Right hindlimb (tissue), 1 donor: ENCODE measurements at places on chromosomes 6 and 20.

GRCh38 chr6:17206566-17207072 is 74.5 kb upstream of the RBM24 start:
- DNase-seq = no peak

- no peak for DNase-seq
These were observed 5.4 kb upstream of the FAM210B start for GRCh38 chr20:56353356-56353755.

GRCh38 chr6:83252719-83253118 is 59.6 kb downstream of the RWDD2A start:
- no peak for DNase-seq

DNA sequence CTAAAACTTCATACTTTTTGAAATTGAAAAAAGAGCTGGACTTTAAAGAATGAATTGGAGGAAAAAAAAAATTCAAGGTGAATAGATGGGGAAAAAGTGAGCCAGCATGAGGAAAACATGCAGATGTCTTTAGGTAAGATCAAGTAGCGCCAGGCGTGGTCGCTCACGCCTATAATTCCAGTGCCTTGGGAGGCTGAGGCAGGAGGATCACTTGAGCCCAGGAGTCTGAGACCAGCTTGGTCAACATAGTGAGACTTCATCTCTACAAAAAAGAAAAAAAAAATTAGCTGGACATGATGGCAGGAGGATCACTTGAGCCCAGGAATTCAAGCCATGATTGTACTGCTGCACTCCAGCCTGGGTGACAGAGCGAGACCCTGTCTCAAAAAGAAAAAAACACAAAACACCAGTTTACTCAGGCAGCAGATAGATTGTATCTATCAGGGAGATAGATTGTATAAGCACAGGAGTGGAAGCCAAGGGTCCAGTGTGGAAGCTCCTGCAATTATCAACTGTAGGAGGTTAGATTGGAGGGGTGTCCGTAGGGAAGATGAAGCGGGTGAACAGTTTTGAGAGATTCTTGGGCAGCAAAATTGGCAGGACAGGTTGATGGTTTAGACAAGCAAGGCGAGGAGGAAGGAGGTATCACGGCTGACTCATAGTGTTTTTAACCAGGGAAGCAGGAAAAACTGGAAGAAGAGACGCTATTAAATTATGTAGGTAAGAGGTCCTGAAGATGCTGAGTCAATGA is 97.6 kb upstream of the ZNF217 start:
- DNase-seq = no peak

DNA sequence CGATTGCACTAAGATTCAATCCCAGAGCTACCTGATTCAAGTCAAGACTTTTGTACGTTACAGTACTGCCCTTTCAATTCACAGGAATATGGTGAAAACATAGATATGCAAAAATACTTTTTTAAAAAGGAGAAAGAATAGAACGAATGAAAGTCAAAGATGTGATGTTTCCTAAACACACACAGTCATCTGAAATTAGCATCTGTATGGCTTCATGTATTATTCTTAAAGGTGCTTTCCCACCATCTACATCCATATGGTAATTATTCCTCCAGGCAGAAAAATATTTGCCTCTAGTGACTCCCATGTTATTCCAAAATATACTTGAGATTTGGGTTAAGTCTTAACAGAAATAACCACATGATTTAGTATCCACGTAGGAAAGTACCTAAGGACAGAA is 115.5 kb upstream of the LAMP5 start:
- DNase-seq = no peak

DNA sequence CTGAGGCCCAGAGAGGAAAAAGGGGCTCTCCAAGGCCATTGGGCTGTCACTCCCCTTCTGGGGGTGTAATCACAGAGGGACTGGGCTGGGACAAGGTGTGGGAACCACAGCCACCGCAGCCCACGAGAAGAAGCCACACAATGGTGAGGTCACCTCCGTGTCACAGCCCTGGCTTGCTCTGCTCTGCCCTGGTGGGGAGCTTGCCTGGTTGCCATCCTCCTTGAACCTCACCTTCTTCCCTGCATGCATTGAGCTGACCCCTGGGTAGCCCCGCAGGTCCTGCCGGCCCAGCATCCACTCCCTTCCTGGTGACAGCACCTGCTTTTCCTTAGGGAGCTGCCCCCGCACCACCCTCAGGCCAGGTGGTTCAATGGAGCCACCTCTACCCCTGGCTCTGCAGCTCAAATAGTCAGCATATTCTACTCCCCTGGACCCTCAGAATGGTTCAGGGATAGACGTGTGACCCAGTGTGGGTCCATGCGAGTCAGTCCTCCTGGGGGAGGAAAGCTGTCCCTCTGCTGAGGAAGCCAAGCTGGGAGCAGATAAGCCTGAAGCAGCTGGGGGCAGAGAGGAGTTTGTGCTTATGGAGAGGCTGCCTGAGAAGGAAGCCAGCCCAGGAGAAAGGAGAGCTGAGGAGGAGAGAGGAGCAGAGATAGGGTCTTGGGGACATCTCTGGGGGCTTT is 21.3 kb downstream of the RBM38 start:
- DNase-seq = no peak

GRCh38 chr6:122609881-122610689 is at the start of gene PKIB:
Gene PKIB, plus strand, starts transcription at chr6:122610405. Its CDS starts 107,390 bp downstream, at chr6:122717795.
- DNase-seq = peak; percentile 73

- DNase-seq = no peak
These were observed 50.9 kb downstream of the TNFRSF21 start for GRCh38 chr6:47258724-47259347.

DNA sequence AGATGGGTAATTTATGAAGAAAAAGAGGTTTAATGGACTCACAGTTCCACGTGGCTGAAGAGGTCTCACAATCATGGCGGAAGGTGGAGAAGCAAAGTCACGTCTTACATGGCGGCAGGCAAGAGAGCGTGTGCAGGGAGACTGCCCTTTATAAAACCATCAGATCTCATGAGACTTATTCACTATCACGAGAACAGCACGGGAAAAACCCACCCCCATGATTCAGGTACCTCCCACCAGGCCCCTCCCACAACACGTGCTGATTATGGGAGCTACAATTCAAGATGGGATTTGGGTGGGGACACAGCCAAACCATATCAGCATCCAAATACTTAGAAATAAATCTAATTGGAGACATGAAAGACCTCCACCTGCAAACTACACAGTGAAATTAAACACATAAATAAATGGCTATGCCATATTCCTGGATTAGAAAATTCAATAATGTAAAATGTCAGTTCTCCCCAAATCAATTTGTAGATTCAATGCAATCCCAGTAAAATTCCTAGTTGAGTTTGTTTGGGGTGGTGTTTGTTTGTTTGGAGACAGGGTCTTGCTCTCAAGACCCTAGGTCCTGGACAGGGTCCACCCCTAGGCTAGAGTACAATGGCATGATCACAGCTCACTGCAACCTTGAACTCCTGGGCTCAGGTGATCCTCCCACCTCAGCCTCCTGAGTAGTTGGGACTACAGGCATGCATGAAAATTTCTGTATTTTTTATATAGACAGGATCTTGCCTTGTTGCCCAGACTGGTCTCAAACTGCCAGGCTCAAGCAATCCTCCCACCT is 101.6 kb downstream of the TAF4 start:
- DNase-seq = no peak

- DNase-seq = no peak
These were observed 127.5 kb downstream of the EYA4 start for GRCh38 chr6:133368664-133369063.

GRCh38 chr6:166757232-166758135 is 130.4 kb upstream of the RPS6KA2 start:
- peak; percentile 31 for DNase-seq

DNA sequence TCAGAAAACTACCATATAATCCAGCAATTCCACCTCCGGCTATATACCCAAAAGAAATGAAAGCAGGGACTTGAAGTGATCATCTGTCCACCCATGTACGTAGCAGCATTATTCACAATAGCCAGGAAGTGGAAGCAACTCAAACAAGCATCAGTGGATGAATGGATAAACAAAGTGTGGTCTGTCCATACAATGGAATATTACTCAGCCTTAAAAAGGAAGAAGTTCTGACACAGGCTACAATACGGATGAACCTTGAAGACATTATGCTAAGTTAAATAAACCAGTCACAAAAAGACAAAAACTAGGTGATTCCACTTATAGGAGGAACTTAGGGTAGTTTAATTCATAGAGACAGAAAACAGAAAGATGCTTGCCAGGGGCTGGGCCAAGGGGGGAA is 76.5 kb downstream of the ATP9A start:
- no peak for DNase-seq

GRCh38 chr20:57261457-57262251 is 4.8 kb downstream of the BMP7 start:
- peak; percentile 91 for DNase-seq

DNA sequence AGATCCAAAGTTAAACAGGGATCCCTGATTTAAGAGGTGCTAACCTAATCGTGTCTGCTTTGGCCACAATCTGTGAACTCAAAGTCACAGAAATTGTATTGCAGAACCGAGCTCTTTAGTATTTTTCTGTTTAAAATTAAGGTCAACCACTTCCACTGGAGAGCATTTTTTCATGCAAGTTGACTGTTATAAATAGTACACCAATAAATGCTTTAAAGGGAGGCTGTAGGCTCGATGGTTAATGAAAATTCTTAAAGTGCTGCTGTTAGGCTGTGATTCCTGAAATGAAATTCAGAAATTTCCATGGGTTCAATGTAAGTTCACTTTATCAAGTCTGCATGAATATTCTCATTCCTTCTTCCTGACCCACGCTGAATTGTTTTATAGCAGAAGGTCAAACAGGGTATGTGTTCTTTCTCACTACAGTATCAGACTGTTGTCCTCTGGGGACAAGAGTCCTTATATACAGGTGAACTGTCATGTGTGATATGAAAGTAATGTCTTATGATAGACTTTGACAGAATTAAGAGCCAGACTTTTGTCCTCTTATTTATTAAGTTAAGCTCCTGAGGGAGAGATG is 92.5 kb upstream of the HDGFL1 start:
- no peak for DNase-seq

- DNase-seq = no peak
These were observed 74.5 kb downstream of the LINC00237 start for GRCh38 chr20:21031666-21032065.

GRCh38 chr20:62839816-62840215 is 21.8 kb downstream of the TCFL5 start:
- DNase-seq = no peak

DNA sequence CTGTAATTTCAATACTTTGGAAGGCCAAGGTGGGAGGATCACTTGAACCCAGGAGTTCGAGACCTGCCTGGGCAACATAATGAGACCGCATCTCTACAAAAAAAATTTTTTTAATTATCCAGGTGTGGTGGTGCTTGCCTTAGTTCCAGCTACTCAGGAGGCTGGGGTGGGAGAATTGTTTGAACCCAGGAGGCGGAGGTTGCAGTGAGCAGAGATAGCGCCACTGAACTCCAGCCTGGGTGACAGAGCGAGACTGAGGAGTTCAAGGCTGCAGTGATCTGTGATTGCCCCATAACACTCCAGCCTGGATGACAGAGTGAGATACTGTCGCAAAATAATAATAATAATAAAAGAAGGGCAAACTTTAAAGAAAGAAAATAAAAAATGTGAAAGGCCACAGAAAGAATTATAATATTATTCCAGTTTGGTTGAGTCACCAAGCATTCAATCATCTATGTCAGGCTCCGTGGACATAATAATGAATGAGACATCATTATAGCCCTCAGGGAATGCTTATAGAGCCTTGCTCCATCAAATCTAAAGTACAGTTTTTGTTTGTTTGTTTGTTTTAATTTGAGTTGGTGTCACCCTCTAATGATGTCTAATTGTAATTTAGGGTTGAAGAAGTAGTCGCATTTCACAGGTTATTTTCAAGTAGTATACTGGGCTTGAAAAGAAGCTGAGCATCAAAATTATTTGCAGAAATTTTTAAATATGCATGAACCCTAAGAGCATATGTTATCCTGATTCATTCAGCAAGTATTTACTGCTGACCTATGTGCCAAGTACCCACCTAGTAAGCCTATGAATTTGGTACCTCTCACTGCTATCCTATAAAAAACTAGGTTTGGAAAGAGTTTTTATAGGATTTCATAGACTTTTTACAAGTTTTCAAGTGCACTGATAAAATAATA is 15.1 kb downstream of the GLYATL3 start:
- no peak for DNase-seq

GRCh38 chr20:3553663-3554062 is 82.8 kb downstream of the ATRN start:
- no peak for DNase-seq

DNA sequence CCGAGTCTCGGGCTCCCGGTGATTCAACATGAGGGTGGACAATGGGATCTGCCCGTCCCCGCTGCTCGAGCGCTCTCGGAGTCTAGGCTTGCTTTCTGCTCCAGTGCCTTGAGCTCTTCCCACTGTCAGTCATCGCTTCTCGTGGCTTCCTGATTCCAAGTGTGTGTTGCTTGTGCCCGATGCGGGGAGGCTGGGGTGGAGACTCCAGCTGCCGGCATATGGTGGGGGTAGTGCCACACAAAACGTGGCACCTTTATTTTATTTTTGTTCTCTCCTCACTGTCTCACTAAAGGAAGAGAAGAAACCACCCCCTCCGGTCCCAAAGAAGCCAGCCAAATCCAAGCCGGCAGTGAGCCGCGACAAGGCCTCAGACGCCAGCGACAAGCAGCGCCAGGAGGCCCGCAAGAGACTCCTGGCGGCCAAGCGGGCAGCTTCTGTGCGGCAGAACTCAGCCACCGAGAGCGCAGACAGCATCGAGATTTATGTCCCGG is 14.8 kb upstream of the MYL9 start:
- no peak for DNase-seq

- DNase-seq = no peak
These were observed 38.9 kb downstream of the SAMD5 start for GRCh38 chr6:147547369-147547902.

- no peak for DNase-seq
These were observed 1.5 kb downstream of the GPANK1 start for GRCh38 chr6:31663126-31663960.

DNA sequence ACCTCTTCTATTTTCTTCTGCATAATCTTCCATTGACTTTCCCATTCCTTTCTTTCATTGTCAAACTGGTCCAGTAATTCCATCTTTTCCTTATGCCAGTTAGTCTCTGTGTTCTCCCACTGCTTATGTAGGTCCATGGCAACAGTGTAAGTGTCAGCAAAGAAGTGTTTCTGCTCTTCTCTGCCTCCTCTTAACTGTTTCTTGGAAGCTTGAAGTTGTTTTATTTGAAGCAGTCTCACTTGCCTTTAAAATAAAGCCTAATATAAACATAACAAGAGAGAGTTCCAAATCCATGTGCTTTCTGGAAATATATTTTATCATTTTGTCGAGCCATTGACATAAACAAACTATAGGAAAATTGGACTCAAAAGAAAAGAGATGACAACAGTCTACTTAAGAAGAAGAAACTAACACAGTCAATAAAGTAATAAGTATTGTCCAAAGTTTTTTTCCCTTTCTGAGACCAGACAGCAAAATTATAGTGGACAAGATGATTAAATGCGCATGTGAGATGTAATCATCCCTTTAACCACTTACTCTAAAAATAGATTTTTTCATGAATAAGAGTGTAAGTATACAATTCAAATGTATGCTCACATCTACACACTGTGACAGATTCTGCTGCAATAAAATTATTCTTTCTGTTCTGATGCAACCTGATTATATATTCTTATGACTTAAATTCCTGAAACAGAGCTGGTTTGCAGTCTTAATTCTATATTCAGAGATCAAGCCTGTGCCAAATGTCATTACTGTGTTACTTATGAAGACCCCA is 5.2 kb downstream of the KIAA0408 start:
- DNase-seq = no peak

- no peak for DNase-seq
These were observed 28.8 kb upstream of the HINT3 start for GRCh38 chr6:125927761-125928160.
